Stimulated activated CD4-positive, alpha-beta T cell treated with anti-CD3 and anti-CD28 coated beads, Interleukin-1b, Interleukin-23, amount 100 ng/mL, for 1 hour (primary cell): ENCODE measurements at places on chromosomes 12 and 14.

DNA sequence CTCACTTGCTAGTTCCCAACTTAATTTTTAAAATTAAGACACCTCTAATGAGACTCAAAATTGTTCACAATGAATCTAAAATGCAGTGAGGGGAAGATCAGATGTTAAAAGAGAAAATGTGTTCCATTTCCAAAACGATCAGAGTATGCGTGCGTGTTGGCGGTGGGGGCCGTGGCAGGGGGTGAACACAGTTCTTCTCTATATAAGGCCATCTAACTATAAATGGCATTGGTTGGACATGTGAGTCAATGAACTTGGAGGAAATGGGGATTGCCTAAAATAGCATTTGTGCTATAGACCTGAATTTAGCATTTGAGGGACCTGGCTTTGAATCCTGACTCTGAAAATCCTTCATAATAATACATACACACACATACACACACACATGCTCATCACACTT is 149.4 kb downstream of the FOXN3 start:
- DNase-seq, result no peak

- DNase-seq, result no peak
These were observed 1.1 kb upstream of the ITGA7 start for GRCh38 chr12:55708695-55709233.

DNA sequence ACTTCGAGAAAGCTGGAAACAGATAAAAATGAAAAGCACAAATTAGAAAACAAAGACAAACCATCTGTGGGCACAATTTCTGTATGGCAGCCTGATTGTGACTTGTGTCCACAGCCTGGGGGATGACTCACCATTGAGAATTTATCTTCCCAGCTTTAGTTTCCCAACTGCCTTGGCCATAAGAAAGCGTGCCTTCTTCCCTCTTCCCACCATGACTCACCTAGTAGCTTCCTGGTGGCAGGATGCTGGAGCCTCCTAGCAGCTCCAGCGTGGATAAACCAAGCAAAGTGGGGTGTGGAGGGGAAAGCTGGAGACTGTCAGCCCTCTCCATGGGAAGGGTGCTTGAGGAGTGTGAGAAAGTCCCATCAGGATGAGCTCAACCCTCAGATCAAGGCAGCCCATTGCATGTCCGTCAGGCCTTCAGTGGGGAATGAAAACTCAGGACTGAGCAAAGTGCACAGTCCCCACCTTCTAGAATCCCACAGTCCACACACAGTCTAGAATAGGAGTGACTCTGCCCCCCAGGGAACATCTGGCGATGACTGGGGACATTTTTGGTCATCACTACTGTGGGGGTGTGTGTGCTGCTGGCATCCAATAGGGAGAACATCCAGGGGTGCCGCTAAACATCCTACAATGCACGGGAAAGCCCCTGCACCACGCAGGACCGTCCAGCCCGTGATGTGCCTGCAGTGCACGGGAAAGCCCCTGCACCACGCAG is 22.4 kb upstream of the SERPINA6 start:
- DNase-seq, result no peak

DNA sequence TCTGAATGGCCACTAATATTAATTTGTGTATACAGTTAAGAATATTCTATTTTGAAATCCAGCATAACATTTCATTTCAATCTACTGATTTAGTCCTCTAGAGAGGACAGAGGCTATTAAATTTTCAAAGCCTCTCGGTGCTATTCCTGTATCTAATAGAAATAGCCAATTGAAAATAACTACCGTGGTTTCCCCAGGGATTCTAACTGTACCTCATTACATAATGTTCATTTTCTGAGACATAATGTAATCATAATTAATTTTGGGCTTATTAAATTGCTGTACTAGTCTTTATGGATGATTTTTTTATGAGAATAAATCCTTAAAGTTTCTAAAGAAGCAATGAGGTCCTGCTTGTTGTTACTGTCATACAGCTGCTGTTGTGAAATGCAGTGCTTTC is 38.6 kb upstream of the ACSS3 start:
- no peak for DNase-seq

GRCh38 chr12:65791400-65791799 is 32.9 kb upstream of the HMGA2 start:
- no peak for DNase-seq

DNA sequence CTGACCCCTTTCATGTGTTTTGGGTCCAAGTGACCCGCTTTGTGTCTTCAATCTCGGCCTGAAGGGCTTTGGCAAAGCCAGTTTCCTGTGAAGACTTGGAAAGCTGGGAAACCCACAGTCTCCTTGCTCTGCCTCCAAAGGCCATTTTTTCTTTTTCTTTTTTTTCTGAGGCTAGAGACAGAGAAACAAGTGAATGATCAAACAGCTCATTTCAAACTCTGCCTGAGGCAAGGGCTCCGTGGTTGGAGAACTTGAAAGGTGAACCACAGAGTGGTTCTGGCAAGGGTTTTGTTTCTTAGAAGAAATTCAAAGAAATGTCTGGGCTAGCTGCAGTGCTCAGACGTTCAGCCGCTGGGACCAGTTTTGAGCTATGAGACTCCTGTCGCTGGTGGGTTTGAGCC is 62.7 kb downstream of the ERH start:
- DNase-seq, result no peak

DNA sequence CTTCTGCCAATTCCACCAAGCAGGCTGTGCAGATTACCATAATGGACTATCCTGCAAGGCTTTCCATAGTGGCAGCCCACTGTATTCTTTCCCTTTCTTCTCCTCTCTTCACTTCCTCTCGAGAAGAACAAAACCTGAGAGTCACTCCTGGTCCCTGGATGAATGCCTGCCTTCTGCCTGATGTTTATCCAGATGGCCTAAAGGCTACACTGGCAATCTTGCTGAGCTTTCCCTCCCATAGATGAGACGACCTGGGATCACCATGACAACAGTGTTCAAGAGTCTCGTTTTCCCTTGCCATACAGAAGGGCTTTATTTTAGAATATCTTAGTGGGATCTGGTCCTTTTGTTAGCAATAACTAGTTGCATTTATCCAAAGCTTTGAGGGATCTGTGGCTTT is 142.3 kb downstream of the RTN1 start:
- no peak for DNase-seq

GRCh38 chr14:58870961-58871360 is 233.2 kb downstream of the DACT1 start:
- DNase-seq, result no peak

GRCh38 chr14:99566009-99566389 is 38.0 kb downstream of the CCDC85C start:
- no peak for DNase-seq

DNA sequence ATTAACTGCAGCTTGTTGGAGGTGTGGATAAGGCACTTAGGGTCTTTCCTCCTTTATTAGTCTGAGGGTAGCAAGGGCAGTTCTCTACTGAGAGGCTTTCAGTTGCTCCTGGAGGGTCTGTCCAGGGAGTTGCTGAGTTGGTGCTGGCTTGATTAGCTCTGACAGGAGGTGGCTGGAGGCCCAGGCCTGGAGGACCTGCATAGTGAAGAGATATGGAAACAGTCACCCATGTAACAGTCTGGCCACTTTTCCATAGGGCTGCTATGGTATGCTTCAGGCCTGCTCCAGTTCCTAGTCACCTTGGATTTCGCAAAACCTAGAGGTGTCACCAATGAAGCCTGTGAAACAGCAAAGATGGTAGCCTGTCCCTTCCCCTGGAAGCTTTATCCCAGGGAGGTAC is 143.3 kb upstream of the SLC38A2 start:
- no peak for DNase-seq

- no peak for DNase-seq
These were observed 11.9 kb downstream of the KLRG1 start for GRCh38 chr12:9001233-9001632.

- no peak for DNase-seq
These were observed 295.7 kb upstream of the FKBP4 start for GRCh38 chr12:2498964-2499500.

- DNase-seq, result no peak
These were observed 42.6 kb downstream of the GPATCH2L start for GRCh38 chr14:76194327-76194726.

DNA sequence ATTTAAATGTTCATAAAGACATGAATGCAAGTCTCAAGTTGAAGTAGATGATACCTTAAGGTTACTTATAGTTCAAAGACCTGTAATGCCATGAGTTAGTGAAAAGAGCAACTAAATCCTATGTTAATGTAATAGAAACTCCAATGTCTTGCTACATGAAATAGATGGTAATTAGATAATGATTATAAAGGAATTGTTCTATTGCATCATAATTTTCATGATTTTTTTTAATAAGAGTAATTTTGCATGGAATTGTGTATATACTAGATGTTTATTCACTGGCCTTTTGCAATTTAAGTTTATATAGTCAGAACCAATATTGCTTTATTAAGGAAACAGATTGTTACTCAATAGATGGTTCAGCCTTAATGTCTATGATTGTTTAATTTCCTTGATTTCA is 115.5 kb upstream of the SYT10 start:
- no peak for DNase-seq
